ENCODE measurements at places on chromosomes 13 and 19. TPM values are rescaled to one million over a fixed set of nuclear protein-coding genes. Genes with fewer than 3 reads are reported as not detected.

Gene KIR3DL1
- total RNA-seq, result 0.23 TPM

Gene CLDN10
- total RNA-seq, result 2.2 TPM

Gene DZIP1
- total RNA-seq, result 7.1 TPM

Gene TNFSF9
- 7.4 TPM for total RNA-seq

Gene TEX26
- not detected for total RNA-seq

Gene THSD8
- total RNA-seq, result 2.8 TPM

Gene UBE2L5
- not detected for total RNA-seq

Gene HCST
- 44.0 TPM for total RNA-seq

DNA sequence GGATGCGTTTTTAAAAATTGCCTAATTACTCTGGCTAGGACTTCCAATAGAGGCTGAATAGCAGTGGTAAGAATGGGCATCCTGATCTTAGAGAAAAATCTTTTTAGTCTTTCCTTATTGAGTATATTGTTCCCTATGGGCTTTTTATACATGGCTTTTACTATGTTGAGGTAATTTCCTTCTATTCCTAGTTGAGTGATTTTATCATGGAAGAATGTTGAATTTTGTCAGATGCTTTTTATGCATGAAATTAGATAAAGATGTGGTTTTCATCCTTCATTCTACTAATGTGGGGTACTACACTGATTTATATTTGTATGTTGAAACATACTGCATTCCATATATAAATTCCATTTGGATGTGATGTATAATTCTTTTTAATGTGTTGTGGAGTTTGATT lies 2673.8 kb downstream of the PCDH9 start:
- no peaks in the 10 kb centered on the region for H3K27me3 ChIP-seq
- H3K4me1 ChIP-seq, result no peaks in the 10 kb centered on the region
- DNase-seq, result no peak
- no peaks in the 10 kb centered on the region for H3K36me3 ChIP-seq
- H3K4me3 ChIP-seq, result no peak overlapping the region

GRCh38 chr19:17418710-17419109 lies 1.1 kb upstream of the MVB12A start:
- H3K27me3 ChIP-seq, result no peaks in the 10 kb centered on the region
- H3K36me3 ChIP-seq, result peaks cover 7% of the 10 kb centered on the region
- peak overlapping the region; percentile 74 for H3K27ac ChIP-seq
- H3K4me1 ChIP-seq, result peaks cover 13% of the 10 kb centered on the region
- peak overlapping the region; percentile 99 for H3K4me3 ChIP-seq

GRCh38 chr19:56504581-56504980 lies 3.1 kb upstream of the ZNF471 start:
- DNase-seq, result no peak
- H3K4me1 ChIP-seq, result peaks cover 3% of the 10 kb centered on the region
- no peaks in the 10 kb centered on the region for H3K36me3 ChIP-seq
- no peak overlapping the region for H3K27ac ChIP-seq
- no peaks in the 10 kb centered on the region for H3K27me3 ChIP-seq

DNA sequence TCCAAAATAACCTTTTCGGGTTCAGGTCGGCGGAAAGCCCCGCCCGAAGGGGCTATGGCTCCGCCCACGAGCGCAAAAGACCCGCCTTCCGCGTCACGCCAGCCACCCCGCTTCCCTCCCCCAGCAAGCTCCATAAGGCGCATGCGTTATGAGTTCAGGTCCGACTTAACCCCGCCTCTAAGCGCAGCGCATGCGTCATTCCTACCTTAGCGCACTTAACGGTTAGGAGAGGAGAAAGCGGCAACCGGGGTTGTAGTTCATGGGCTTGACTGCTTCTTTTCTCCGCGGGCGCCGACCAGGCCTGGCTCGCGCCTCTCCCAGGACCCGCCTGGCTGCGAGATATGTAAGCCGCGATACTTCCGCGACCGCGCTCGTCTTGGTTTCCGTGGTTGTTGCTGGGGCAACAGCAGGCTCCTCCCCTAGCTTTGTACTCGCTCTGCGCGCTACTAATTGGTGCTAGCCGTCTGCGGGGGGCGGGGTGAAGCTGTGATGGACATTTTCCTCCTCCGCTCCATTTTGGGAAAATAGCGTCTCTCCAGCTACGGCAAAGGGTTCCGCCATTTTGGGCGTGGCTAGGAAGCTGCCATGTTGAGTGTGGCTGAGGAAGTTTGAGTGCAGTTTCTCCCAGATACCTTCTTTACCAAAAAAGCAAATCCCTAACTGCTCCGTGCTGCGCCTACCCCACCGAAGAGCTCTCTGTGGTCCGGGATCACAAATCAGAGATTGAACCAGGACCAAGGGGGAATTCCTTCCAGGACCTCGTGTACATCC lies at the start of gene B9D2:
Gene B9D2, minus strand, starts transcription at position 397 of the 771 bp plus-strand sequence. CDS start 630 bp downstream, outside the sequence.
- no peaks in the 10 kb centered on the region for H3K36me3 ChIP-seq
- H3K4me3 ChIP-seq, result peak within 1 kb of the TSS; percentile 72
- peaks cover 19% of the 10 kb centered on the region for H3K4me1 ChIP-seq
- H3K27me3 ChIP-seq, result no peaks in the 10 kb centered on the region

DNA sequence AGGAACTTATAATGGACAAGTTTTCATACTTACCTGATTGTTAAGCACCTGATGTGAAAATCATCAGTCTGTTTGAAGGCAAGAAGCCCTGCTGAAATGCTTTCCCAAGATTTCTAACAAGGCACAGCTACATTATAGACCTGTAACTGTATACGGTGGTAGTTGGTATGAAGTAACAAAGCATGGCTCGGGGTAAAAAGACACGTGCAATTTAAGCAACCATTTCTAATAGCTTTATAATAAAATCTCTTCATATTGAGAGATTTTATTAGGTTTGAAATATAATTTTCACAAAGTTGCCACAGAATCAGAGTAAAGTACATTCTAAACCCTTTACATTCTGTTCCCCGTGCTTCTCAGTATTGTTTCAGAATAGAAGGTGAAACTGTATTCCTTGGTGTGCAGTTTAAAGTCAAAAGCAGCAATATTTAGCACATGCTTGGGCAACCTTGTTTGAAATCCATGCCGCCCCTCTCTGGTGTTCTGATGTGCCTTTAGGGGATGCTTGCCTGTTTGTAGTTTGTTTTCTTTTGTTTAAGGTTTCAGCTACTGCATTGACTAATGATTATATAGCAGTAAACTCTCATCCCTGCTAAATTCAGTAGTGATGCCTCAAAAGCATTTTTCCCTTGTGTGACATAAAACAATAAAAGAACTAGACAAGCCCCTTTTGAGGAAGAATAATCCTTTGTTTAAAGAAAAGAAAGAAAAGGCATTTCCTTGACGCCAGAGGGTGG lies 125.2 kb upstream of the OBI1 start:
- H3K27ac ChIP-seq, result no peak overlapping the region
- H3K4me3 ChIP-seq, result no peak overlapping the region
- DNase-seq, result no peak
- no peaks in the 10 kb centered on the region for H3K36me3 ChIP-seq
- peaks cover 14% of the 10 kb centered on the region for H3K27me3 ChIP-seq
- H3K4me1 ChIP-seq, result no peaks in the 10 kb centered on the region

GRCh38 chr19:6458695-6459261 lies 814 bp downstream of the SLC25A23 start:
- no peaks in the 10 kb centered on the region for H3K36me3 ChIP-seq
- H3K4me1 ChIP-seq, result peaks cover 10% of the 10 kb centered on the region
- peaks cover 2% of the 10 kb centered on the region for H3K27me3 ChIP-seq
- no peak for DNase-seq

- H3K27me3 ChIP-seq, result no peaks in the 10 kb centered on the region
- H3K36me3 ChIP-seq, result no peaks in the 10 kb centered on the region
- no peak overlapping the region for H3K4me3 ChIP-seq
- H3K27ac ChIP-seq, result no peak overlapping the region
These were observed 10.2 kb downstream of the DHRS12 start for GRCh38 chr13:51793570-51794271.

- no peaks in the 10 kb centered on the region for H3K4me1 ChIP-seq
- H3K36me3 ChIP-seq, result no peaks in the 10 kb centered on the region
- H3K27ac ChIP-seq, result no peak overlapping the region
- no peaks in the 10 kb centered on the region for H3K27me3 ChIP-seq
- no peak for DNase-seq
- H3K4me3 ChIP-seq, result no peak overlapping the region
These were observed 164.7 kb downstream of the MTUS2 start for GRCh38 chr13:28984825-28985224.

DNA sequence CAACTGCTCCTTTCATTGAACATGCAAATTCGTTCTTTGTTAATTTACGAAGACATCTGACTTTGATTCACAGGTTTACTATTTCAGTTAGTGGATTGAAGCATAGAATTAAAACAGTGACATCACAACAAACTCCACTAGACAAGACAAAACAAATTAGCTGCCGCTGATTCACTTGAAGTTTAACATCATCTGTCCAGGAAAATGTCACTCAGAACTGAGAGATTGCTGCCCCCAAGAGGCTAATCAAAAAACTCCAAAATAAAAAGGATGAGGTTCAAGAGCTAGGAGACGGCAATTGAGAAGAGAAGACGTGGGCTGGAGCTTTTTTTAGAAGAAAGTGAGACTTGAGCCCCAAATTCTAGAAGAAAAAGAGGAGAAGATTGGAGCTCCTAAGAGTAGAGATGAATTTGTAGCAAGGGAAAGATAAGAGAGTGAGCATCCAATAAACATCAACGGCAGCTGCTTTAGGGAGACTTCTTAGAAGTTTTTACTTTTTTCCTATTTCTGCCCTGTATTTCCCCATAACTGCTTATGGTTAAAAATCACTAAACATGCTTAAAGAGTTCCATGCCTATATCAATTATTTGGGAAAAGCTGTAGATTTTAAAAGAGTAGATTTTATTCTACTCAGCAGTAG lies 40.8 kb upstream of the TPP2 start:
- no peaks in the 10 kb centered on the region for H3K36me3 ChIP-seq
- no peak overlapping the region for H3K27ac ChIP-seq
- no peak for DNase-seq
- H3K4me1 ChIP-seq, result no peaks in the 10 kb centered on the region
- H3K4me3 ChIP-seq, result no peak overlapping the region
- no peaks in the 10 kb centered on the region for H3K27me3 ChIP-seq

DNA sequence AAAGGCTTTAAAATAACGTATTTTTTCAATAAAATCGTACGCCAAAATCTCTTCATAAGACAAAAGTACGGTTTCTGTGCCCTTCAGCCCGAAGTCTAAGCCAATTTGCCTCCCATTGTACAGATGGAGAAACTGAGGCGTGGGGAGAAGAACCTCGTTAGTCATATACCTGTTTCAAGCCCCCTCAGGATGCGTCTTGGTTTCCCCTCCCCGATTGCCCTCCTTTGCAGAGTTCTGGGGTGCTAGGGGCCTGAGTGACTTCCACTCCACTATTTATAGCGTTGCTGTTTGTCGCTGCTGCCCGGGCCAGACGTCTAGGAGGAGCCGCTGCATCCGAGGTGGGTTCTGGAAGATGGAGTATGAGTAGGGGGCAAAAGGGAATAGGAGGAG lies 2.3 kb upstream of the LTBP4 start:
- H3K36me3 ChIP-seq, result no peaks in the 10 kb centered on the region
- no peak overlapping the region for H3K4me3 ChIP-seq
- H3K27me3 ChIP-seq, result peaks cover 51% of the 10 kb centered on the region

DNA sequence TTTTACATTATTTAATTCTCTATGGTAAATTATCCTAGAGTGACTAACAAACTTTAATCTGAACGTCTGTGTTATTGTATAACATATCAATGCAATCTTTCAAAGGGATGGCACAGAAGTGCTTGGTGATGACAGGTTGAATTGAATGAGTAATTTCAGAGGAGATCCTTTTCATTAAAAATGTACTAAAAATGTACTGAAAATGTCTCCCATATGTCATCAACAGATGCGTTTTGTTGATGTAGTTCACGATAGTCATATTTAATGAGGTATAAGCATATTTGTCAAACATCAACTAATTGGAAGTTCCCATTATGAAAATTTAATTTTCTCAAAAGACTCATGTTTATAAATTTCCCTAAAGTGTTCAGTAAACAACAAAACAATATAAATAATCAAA lies 1434.7 kb upstream of the PCDH20 start:
- no peaks in the 10 kb centered on the region for H3K36me3 ChIP-seq
- no peaks in the 10 kb centered on the region for H3K27me3 ChIP-seq
- DNase-seq, result no peak
- no peak overlapping the region for H3K4me3 ChIP-seq
- no peaks in the 10 kb centered on the region for H3K4me1 ChIP-seq

DNA sequence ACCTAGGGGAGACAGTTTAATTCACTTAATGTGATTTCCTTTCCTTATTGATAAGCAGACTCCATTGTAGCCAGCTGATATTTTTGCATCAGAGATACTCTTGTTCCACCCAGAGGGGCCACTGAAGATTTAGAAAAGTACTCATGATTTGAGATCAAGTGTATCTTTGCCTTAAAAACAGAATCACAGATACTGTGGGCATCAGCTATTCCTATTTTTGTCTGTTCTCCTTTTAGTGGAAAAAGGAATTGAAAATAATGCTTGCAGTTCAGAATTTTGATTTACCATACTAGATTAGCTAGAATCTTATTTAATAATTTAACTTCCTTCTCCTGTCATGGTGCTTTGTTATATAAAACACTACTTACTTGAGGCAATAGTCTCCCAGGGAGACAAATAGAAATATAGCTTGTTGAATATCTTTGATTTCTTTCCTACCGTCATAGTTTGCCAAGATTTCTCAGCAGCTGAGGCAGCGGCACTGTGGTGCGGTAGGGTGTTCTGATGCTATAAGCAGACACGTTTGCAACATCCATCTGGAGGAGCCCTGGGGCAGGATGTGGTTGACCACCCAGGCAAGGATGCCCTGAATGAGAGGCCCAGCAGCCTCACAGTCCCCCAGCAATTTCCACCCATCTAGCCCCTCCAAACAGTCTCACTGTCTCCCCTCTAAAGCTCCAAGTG lies 47.0 kb upstream of the RAP2A start:
- peaks cover 19% of the 10 kb centered on the region for H3K4me1 ChIP-seq
- peak overlapping the region; percentile 67 for H3K27ac ChIP-seq
- H3K36me3 ChIP-seq, result peaks cover 35% of the 10 kb centered on the region
- DNase-seq, result peak; percentile 72
